Activated naive CD4-positive, alpha-beta T cell treated with anti-CD3 and anti-CD28 coated beads, Interleukin-2, amount 10 ng/mL, durations not matched to agents 7 days and 5 days (primary cell): ENCODE measurements at places on chromosomes 13 and 19.

DNA sequence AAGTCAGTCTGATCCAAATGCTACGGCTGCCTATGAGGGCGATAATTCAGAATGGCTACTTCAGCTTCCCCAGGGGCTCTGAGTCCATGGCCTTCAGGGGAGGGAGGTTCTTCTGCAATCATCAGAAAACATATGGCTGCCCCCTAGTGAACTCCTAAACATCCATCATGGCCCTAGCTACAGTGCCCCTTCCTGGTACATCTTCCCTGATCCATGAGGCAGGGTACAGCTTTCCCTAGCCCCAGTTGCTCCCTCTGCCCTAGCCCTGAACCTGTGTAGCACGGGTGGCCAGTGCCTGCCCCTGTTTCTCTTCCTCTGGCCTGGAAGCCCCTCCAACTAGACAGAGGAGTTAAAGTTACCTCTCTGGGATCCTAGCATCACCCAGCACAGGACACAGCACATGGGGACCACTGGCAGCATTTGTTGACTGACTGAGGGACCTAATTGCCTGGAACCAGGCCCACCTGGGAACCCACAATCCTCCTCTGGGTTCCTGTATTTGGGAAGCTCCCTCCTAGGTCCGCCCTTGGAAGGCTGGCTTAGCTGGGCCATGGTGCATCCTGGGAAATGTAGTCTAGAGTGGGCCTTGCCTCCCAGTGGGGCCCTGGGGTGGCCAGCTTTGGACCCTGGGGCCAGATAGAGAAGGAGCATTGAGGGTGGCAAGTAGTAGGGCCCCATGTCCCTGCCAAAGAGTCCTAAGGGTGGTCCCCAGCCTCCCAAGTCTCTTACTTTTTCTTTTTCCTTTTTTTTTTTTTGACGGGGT lies 17.7 kb upstream of the SEMA6B start:
- DNase-seq, result no peak

DNA sequence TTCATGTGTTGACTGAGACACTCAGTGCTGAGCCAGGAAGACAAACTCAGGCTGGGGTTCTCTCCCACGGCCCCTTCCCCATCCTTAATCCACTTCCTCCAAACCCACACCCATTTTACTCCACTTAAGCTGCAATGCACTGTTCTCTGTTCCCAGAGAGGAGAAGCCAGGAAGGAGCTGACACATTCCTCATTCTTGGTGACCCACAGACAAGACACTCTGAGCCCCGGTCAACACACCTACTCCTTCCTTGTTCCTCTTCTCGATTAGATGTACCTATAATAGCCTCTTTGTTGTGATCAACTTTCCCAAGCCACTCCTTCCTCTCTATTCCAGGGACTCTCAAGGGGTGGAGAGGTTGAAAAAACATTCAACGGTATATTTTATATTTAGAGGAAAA lies 47.1 kb downstream of the INSR start:
- DNase-seq, result no peak

DNA sequence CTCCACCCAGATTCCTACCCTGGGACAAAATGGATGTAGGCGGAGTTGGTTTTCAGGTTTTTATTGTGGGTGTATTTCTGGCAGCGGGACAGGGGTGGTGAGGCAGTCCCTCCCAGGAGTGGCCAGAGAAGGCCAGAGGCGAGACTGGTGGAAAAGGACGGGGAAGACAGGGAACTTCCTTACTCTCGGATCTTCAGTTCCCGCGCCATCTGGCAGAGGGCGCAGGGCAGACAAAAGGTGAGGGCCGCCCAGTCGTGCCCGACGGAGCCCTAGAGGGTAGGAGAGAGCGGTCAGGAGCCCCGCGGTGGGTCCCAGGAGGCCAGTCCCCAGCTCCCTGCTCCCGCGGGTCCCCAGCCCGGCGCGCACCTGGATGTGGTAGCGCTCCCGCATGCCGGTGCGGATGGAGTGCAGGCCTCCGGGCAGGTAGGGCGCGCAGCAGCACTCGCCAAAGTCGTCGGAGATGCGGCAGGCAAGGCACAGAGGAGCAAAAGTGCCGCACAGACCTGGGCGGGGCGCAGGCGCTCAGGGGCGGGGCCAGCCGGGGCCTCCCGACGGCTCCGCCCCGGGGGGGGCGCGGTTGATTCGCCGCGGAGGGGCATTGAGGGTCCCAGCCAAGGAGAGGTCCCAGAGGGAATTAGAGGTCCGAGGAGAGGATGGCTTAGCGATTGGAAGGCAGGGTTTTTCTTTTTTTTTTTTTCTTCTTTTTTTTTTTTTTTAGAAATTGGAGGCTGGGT lies 3.0 kb downstream of the CNFN start:
- DNase-seq, result peak; percentile 80

GRCh38 chr13:49308097-49308875 lies 60.6 kb downstream of the CDADC1 start:
- no peak for DNase-seq

GRCh38 chr13:79427265-79427664 lies 21.2 kb upstream of the RBM26 start:
- no peak for DNase-seq

DNA sequence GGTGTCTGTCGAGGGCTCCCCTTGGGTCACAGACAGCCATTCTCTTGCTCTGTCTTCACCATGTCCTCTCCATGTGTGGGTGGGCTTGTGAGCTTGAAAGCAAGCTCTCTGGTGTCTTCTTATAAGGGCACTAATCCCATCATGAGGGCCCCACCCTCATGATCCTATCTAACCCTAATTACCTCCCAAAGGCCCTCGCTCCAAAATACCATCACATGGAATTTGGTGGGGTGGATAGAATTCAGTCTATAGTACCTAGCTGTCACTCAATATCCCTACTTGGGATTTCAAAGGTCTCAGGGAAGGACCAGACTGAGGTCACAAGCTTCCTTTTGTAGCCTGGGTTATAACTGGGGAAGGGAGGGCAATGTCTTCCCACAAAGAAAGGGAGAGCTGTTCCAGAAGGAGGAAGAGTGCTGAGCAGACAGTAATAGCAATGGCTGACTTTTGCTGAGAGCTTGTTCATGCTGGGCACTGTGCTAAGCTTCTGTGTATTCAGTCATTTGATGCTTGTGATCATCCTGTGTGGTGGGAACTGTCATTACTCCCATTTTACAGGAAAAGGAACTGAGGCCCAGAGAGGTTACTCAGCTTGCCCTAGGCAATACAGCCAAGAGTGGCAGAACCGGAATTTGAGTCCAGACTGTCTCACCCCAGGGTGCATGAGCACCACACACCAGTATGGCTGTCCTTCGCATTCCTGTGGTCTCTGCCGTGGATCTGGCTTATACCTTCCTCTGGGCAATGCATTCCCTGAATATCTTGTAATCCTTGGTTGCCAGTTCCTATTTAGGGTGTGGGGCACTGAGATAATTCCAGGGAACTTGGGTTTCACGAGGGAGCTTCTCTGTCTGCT lies 8.2 kb downstream of the FXYD5 start:
- DNase-seq, result peak; percentile 0
